ENCODE measurements at places on chromosomes 2 and 18.

DNA sequence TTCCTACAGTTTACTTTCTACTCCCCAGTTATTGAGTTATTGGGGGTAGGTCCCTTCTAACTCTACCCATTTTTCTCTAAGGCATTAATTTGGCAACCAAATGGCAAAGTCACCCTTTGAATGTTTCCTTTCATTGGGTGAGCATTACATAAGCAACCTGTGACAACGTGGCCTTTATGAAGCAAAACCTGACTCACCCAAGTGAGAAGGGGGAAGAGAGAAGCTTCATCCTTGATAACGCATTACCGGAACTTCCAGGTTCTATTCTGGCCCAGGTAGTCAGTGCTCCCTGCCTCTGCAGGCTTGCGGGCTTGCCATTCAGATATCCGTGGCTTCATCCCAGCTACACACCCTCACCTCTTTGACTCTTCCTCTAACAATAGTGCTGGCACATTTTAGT lies 39.1 kb upstream of the FAM124B start:
- DNase-seq, result no peak

DNA sequence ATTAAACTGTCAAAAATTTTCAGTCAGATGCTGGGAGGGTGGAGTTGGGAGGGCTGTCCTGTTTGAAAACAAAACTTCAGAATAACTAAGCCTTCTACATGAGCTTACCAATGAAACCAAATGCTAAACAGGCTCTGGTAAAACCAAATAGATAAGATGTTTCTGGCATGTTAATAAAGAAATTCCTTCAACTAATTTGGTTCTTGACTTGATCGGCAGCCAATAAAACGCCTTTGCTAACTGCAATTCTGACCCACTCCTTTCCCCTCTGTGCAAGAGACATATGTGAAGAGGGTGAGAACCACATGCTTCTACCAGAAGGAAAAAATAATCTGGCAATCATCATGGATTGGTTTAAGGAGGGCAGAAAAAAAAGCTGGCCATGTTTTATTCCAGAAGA lies 20.9 kb downstream of the MAP4K3 start:
- peak; percentile 69 for DNase-seq

GRCh38 chr2:159002462-159003111 lies 34.1 kb downstream of the TANC1 start:
- no peak for DNase-seq

- DNase-seq, result no peak
Observed at GRCh38 chr2:120763931-120764330, 28.3 kb downstream of the GLI2 start.

- DNase-seq, result no peak
Observed at GRCh38 chr2:34037157-34037556, 438.1 kb upstream of the FAM98A start.

GRCh38 chr2:96946625-96947024 lies 39.8 kb downstream of the FAM178B start:
- DNase-seq, result no peak

DNA sequence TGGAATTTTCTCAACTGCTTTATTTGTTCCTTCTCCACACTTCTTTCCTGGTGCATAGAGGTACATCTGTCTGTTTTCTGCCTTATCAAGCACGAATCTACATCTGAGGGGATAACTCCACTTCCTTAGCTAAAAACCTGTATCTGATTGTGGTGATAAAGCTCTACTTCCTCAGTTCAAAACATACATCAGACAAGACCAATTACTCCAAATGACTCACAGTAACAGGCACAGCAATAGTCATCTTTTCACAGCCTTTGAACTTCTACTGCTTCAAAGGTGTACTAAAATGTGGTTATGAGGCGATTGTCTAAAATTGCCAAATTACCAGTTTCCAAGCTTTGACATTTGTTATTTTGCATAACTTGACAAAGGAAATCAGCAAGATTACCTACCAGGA lies 803.6 kb upstream of the ZEB2 start:
- peak; percentile 1 for DNase-seq

DNA sequence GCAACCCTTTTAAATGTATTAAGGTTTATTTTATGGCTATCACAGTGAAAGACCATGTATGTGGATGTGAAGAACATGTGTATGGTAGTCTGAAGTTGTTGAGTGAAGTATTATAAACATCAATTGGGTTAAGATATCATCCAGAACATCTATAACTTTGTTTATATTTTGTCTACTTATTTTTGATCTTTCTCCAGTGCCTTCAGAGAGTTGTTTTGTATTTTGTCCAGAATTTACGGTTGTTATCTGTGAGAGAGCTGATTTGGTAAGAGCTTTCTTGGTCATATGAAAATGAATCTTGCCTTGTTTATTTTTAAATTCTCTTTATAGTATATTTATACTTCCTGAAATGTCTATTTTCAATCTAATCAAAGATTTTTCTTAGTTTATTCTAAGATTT lies 573.7 kb upstream of the POU3F3 start:
- DNase-seq, result no peak

DNA sequence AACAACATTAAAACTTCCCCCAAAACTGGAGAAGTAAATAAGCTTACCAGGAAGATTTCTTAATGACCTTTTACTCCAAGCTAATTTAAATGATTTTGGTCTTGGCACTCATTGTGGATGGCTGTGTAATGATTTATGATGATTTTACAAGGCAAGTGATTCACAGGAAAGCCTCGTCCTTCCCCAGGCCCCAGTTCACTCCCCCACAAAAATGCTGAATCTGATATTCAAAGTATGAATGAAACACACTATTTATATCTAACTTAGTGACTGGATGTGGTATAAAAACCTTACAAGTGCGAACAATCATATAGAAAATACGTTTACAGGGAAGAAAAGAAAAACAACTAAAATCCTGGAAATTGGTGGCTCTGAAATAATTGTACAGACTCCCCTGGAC lies 49.8 kb downstream of the ZNF516 start:
- DNase-seq, result no peak

GRCh38 chr2:113925884-113926283 lies 36.0 kb downstream of the ACTR3 start:
- no peak for DNase-seq

DNA sequence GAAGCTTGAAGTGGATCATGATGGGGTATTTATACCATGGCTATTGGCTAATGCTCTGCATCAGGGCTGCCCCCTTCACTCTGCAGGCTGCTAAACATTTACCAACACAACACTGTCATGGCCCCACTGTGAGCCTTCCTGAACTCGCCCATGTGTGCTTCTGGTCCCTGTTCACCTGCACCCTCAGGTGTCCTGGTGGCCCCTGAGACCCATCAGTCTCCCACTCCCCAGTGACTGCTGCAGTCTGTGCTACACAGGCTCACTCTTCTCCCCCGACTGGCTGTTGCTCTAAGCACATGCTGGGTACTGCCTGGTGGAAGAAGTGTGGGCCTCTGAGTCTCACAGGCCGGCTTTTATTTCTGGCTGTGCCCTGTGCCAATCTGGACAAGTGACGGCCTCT lies 183.0 kb upstream of the HS6ST1 start:
- DNase-seq, result no peak

DNA sequence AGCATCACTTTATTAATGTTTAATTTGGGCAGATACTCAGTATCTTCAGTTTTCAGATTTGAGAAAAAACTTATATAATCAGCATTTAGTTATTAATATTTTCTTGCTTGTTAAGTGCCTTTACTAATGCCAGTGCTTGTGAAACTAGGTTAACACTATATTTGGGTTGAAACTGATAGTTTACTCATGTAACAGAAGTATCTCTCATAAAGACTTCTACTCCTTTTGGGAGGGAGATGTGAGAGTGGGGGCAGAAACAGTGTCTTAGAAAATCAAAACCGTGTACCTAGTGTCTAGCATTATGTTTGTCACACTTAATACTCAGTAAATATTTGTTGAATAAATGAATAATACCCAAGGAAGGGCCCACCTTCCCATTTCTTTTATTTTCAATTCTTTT lies 129.5 kb downstream of the MSTN start:
- no peak for DNase-seq

- DNase-seq, result no peak
Observed at GRCh38 chr2:42886921-42887320, 94.5 kb upstream of the HAAO start.

- no peak for DNase-seq
Observed at GRCh38 chr2:190722061-190722759, 73.3 kb downstream of the NAB1 start.

- DNase-seq, result no peak
Observed at GRCh38 chr2:241567776-241568175, 9.2 kb downstream of the BOK start.

- no peak for DNase-seq
Observed at GRCh38 chr2:19711470-19712372, 190.1 kb downstream of the TTC32 start.

- no peak for DNase-seq
Observed at GRCh38 chr2:3025261-3025660, 352.4 kb downstream of the EIPR1 start.

DNA sequence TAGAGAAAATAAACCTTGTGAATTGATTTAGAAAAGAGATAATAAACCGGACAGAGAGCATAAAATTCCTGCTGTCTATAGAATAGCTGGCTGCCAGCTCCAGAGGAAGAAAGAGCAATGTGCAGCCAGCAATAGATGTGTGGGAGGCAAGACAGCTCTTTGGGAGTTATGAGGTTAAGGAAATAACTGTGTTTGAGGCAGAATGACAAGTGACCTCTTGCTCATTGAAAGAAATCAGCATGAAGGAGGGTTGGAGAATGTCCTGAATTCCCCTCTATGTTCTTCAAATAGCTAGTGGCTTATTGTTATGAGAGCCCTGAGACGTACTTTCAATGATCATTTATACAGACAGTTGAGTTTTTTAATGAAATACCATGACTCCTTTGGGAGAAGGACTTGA lies 1009.9 kb upstream of the NXPH2 start:
- no peak for DNase-seq

- DNase-seq, result no peak
Observed at GRCh38 chr2:191516260-191516659, 161.7 kb upstream of the NABP1 start.

DNA sequence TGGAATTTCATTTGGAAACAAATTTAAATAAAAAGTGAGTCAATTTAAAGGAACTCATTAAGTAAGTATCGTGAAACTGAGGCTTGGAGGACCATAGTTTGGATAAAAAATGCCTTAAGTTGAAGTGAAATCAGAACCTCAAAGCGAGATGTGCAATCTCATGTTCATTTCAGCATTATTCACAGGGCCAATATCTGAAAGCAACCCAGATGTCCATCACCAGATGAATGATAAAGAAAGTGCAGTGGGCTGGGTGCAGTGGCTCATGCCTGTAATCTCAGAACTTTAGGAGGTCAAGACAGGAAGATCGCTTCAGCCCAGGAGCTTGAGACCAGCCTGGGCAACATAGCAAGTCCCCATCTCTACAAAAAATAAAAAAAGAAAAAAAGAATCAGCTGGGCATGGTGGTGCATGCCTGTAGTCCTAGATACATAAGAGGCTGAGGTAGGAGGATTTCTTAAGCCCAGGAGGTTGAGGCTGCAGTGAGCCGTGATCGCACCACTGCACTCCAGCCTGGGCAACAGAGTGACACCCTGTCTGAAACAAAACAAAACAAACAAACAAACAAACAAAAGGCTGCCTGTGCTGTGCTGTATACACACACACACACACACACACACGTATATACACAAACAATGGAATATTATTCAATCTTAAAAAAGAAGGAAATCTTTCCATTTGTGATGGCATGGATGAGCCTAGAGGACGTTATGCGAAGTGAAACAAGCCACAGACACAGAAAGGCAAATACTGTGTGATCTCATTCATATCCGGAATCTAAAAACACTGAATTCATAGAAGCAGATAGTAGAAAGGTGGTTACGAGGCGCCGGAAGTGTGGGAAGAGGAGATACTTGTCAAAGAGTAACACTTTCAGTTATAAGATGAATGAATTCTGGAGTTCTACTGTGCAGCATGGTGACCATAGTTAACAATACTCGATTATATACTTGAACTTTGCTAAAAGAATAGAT lies 14.5 kb downstream of the SH3RF3 start:
- DNase-seq, result no peak

DNA sequence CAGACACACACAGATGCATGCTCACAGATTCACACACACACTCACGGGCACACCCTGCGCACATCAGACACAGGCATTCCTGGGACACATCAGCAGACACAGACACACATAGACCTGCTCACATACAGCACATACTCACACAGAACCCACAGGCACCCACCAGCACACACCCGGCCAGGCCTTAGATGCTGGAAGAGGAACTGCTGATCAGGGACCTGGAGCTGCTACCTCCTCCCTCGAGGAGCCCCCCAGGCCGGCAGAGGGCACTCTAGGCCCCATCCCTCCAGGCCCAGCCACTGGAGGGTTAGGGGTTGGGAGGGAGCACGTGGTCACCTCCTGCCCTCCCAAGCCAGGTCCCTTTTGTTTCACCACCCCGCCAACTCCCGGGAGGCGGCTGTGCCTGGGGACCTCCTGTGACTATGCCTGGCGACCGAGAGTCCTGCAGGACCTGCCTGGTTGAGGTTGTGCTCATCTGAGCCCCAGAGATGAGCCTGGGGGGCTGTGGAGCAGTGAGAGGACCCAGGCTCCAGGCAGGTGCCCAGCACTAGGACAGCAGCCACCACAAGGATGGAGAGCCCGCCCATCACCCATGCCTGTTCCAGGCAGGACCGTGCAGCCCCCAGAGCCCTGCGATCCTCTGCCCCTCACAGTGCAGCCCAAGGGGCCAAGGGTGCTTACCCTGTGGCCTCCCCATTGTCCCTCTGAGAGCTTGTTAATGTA lies 21.0 kb upstream of the PTMA start:
- DNase-seq, result no peak

DNA sequence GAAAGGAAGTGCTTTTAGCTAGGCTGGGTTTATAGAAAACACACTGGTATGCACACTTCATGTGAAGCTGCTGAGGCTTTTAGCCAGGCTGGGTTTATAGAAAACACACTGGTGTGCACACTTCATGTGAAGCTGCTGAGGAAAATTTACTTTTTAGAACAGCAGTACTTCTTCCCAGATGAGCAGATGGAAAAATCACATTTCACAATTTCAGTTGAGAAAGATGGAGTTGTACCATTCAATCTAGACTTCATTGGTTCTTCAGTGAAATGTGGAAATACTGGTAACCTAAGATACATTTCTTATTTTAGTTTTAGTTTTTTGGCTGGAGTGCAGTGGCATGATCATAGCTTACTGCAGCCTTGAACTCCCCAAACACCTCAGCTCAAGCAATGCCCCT lies 11.1 kb downstream of the SNTG2 start:
- no peak for DNase-seq

DNA sequence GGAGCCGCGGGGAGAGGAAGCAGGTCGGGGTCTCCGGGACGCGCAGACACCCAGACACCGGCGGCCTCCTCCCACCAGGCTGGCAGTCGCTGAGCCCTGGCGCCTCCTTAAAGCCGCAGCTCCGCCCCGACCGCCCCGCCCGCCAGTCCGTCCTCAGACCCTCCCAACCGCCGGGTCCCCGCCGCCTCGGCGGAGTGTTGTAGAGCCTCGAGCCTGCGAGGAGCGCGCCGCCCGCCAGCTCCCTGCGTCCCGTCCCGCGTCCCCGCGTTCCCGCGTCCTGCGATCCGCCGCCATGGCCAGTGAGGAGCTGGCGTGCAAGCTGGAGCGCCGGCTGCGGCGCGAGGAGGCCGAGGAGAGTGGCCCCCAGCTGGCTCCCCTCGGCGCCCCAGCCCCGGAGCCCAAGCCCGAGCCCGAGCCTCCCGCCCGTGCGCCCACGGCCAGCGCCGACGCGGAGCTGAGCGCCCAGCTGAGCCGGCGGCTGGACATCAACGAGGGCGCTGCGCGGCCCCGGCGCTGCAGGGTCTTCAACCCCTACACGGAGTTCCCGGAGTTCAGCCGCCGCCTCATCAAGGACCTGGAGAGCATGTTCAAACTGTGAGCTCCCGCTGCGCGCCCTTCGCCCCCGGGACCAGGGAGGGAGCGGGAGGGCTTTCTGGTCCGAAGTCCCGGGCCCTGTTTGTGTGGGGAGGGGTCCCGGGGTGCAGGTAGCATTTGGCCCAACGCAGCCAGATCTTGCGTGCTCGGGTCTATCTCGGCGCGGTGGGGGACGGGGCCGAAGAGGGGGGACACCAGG lies at the start of gene EFHD1:
EFHD1 (plus strand) TSS at position 192 of the 793 bp plus-strand sequence; CDS start at position 293, 101 bp downstream.
- peak; percentile 6 for DNase-seq
